ENCODE measurements at places on chromosomes 12 and 14.

- DNase-seq, result peak; percentile 45
These were observed 723.4 kb upstream of the MDGA2 start for GRCh38 chr14:48398675-48399282.

GRCh38 chr12:6394398-6394797, 10.4 kb downstream of the LTBR start:
- DNase-seq, result no peak

- no peak for DNase-seq
These were observed 151.9 kb upstream of the NOS1 start for GRCh38 chr12:117513353-117513752.

DNA sequence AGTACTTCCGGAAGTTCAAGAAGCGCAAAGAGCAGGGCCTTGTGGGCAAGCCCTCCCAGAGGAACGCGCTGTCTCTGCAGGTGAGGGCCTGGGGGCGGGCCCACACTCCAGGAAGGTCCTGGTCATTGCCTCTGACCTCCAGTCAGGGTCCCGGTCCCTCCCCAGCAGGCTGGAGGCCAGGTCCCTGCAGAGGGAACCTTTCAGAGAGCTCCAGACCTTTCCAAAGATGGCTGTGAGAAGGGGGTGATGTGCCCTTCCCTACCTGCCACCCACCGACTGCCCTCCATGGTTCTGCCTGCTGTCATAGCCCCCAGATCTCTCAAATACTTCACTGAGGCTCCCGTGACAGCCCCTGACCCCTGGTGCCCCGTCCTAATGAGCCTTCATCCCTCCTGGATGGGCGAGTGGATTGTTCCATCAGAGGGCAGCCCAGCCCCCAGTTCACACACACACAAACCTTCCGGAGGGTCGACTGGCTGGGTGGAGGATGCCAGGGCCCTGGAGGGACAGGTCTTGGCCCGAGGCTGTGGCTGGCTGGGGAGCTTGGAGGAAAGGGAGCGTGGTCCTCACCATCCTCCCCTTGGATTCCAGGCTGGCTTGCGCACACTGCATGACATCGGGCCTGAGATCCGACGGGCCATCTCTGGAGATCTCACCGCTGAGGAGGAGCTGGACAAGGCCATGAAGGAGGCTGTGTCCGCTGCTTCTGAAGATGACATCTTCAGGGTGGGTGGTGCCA, 117.5 kb upstream of the FKBP4 start:
- no peak for DNase-seq

DNA sequence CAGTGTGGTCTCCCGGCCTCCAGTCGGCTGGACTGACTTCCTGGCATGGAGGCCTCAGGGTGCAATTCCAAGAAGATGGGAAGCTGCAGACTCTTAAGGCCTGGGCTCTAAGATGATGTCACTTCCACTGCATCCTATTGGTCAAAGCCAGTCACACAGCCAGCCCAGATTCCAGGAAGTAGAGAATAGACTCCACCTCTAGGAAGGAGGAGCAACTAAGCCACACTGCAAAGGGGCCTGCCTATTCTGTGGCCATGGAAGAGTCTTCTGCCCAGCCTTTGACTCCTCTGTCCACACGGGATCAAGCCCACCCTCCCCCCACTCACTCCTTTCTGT, 103.9 kb upstream of the RFLNA start:
- peak; percentile 14 for DNase-seq

DNA sequence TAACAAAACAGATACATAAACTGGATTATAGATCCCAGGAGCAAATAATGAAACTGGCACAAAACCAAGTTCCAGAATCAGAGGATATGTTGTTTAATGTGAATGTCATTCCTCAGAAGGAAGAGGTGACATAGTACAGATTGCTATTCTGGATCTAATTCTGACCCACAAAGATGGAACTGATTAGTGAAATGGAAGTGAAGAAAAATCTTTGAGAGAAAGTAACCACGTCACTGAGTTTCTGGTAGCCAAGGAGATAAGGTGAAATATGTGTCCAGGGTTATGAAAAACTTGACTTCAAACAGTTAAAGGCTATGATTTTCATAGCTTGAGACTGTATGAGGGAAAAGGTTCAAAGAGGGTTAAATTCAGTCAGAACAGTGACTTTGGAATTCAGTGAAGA, 8.3 kb downstream of the OR10AD1 start:
- peak; percentile 57 for DNase-seq

DNA sequence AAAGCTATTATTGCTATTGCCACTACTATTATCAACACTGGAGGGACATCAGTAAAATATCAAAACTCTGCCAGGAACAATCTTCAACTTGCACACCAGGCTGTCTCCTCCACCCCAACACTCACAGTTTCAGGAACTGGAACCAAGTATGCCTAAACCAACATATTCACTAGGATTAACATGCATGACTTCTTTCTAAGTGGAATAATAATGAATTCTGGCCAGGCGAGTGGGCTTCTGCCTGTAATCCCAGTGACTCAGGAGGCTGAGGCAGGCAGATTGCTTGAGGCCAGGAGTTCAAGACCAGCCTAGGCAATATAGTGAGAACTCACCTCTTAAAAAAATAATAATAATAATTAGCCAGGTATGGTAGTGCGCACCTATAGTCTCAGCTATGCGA, 58.1 kb downstream of the TBX5 start:
- DNase-seq, result no peak
